NCI-H748 treated with DMSO at 0.1 percent for 48 hours (cell line): ENCODE measurements at places on chromosomes 5 and 9.

GRCh38 chr9:15421990-15422371 is 695 bp upstream of the SNAPC3 start:
- DNase-seq = no peak

DNA sequence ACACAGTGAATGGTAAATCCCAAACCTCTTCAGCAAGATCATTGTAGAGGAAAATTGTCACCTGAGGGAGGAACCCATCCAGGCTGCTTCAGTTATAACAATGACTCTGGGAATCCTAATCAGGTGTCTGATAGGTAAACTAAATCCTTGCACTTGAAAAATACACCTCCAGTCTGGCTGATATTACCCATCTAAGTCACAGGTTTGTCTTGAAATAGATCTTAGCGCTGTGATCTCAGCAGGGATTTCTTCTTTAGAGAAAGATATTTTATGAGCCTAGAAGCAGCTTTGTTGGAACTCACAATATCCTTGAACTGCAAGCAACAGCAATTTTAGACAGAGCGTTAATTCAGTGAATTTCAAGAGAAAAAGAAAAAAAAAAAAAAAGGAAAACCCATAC is 149.7 kb downstream of the SGCD start:
- no peak for DNase-seq

GRCh38 chr5:153831973-153832372 is 206.7 kb downstream of the FAM114A2 start:
- DNase-seq = no peak

GRCh38 chr9:138061631-138062030 is 184.0 kb downstream of the CACNA1B start:
- DNase-seq = no peak

- peak; percentile 68 for DNase-seq
Observed at GRCh38 chr5:76402251-76402885, 717 bp upstream of the IQGAP2 start.
